ENCODE measurements at places on chromosomes 12 and 14.

- no peak for DNase-seq
These were observed 7.6 kb upstream of the SMUG1 start for GRCh38 chr12:54196396-54196795.

DNA sequence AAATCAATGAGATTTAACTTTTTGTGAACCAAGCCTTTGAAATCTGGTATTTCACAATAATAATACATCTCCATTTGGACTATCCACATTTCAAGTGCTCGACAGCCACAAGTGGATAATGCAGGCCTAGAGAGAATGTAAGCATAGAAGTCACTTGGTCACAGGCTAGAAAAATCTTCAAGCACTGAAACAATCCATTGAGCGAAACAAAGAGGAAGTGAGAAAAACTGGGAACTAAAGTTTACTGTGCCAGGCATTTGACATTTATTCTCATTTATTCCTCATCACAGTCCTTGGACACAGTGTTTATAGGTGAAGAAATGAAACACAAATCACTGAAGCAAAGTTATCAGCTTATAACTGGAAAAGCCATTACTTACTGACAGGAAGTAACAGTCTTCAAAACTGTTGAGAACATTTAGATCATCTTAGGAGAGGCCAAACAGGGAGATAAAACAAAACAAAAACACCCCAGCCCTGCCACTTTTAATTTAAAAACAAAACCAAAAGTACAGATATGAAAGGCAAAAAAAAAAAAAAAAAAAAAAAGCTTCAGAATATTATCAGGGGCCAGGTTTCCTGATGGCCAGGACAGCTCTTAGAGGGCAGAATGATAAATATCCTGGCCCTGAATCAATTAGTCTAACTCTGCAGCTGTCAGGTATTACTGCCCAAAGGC is 29.2 kb downstream of the GNS start:
- no peak for DNase-seq

GRCh38 chr14:42992930-42993329 is 1386.3 kb downstream of the LRFN5 start:
- DNase-seq, result no peak

DNA sequence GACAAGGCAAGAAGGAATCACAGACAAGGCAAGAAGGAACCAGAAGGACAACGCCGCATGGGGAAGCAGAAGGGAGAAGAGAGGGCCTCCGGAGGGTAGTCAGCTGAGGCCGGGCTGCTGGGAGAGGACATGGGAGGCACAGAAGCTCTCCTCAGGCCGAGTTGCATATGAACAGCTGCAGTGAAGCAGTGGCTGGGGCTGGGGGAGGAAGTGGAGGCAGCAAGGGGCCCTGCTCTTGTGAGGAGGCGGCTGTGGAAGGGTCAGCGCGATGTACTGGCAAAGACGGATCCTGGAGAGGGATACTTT is 22.0 kb upstream of the TMEM106C start:
- DNase-seq, result no peak

- peak; percentile 31 for DNase-seq
These were observed 154.2 kb upstream of the PARP11 start for GRCh38 chr12:4027412-4027811.

- no peak for DNase-seq
These were observed 46.9 kb upstream of the CAND1 start for GRCh38 chr12:67222302-67222701.

DNA sequence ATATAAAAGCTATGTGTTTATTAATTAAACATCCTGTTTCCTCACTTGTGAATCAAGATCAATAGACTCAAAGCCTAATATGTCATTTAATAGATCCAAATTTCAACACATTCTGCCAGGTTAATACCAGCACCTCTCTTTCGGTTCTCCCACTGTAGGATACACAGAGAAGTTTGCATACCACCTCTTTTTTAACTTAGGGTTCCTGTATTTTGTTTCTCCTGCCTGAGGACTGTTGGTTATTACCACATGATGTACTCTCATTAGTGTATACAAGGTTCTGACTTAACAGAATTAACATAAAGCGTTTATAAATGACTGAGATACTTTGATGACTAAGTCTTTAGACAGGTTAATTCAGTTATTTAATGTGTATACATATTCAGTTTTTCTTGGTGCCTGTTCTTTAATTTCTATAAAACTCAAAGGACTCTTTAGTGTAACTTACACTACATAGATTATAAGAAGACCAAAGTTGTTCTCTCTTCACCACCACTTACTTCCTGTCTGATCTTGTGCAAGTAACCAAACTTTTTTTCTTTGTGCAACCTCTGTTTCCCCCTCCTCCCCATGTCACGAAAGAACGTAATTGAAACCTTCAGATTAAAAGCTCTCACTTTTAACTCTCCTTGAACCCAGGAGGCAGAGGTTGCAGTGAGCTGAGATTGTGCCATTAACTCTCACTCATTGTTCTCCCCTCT is 89.8 kb upstream of the DNM1L start:
- no peak for DNase-seq

GRCh38 chr14:74302152-74302628 is 544 bp downstream of the ABCD4 start:
- no peak for DNase-seq

DNA sequence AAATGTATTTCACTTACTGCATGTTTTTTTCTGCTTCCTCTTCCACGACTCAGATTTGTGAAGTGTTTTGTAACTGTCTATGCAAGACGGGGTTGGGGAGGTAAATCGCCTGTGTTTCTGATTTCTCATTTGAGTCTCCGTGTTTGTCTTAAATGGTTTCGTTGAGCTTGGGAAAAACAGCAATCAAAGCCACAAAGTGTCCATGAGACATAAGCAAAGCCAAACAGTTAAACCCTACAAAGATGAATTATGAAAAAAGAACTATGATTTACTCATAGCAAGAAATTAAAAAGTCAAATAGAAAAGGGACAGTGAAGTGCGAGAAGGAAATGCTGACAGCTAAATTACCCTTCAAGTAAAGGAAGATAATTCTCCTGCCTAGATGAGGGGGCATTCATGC is 164.3 kb upstream of the TMPO start:
- no peak for DNase-seq

- no peak for DNase-seq
These were observed 15.5 kb upstream of the ATP6V0A2 start for GRCh38 chr12:123696646-123697045.

DNA sequence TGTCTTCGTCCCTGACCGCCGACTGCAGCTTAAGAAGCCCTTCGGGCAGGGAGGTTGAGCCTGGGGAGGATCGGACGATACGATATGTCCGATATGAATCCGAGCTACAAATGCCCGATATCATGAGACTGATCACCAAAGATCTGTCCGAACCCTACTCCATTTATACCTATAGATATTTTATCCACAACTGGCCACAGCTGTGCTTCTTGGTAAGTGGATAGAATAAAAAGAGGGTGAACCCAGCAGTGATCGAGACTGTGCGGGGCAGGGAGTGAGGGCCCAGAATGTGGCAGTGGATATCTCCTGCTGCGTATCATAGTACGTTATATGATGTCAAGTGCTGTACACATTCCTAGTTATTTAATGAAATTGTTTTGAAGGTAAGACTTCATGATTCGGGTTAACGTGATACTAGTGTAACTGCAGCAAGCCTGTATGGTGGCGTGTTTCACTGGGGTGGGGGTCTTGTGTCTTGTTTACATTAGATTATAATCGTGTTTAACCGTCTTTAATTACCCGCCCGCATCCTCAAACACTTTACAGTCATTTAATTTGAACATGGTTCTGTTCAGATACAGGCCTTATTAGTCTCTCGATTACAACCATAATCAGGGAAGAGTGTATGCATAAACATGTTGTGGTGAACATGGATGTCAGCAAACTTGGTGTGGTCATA is 1.3 kb downstream of the NAA30 start:
- DNase-seq, result no peak
